ENCODE measurements at places on chromosomes 16 and 17.

DNA sequence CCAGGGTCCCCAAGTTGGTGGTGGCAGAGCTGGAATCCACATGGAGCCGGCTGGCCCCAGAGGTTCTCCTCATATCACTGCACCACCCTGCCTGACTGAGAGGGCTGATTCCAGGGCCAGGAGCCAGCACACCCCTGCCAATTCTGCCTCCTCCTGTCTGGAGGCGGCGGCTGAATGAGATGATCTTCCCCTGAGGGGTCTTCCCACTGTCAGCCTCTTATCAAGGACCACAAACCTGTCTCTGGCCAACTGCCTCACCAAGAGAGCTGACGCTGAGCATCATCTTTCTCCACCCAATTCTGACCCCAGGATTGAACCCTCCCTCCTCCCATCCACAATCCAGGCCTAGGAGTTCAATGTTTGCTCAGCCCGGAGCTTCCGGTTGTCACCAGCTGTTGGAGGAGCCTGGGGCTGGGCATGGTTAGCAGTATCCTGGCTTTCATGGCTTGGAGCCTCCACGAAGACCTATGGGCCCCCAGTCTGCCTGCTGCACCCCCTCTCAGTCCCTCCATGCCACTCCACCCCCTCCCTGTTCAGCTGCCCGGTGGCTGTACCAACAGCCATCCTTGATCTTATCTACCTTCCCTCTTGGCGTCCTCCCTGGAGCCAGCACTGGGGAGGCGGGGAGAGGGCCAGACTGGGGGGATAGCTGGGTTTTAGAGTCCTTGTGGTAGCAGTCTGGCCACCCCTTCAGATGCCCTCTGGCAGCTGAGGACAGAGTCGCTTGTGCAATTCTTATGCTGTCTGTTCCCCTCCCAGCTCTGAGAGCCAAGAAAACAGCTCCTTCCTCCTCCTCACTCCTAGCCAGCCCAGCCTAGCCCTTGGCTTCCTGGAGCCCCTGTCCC, 25.6 kb downstream of the ABCC3 start:
- DNase-seq, result no peak

- DNase-seq, result no peak
Observed at GRCh38 chr17:27862004-27862403, 31.2 kb downstream of the LYRM9 start.

GRCh38 chr16:82633964-82634600, 7.3 kb downstream of the CDH13 start:
- no peak for DNase-seq

GRCh38 chr16:88764913-88765349, 20.1 kb downstream of the PIEZO1 start:
- no peak for DNase-seq

DNA sequence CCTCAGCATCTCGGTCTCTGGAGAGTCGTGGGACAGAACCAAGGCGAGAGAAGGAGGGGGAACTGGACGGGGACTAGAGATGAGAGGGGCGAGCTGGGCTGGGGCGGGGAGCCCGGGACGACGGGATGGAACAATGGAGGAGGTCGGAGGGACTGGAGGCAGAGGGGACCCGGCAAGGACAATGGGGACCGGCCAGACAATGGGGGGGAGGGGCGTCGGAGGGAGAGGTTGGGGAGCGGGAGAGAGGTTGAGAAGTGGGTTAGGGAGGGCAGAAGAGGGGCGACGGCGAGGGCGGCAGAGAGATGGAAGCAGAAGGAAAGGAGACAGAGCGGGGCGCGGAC, 719 bp downstream of the NGFR start:
- DNase-seq, result no peak

- no peak for DNase-seq
Observed at GRCh38 chr17:6574687-6575595, 18.6 kb upstream of the PITPNM3 start.

DNA sequence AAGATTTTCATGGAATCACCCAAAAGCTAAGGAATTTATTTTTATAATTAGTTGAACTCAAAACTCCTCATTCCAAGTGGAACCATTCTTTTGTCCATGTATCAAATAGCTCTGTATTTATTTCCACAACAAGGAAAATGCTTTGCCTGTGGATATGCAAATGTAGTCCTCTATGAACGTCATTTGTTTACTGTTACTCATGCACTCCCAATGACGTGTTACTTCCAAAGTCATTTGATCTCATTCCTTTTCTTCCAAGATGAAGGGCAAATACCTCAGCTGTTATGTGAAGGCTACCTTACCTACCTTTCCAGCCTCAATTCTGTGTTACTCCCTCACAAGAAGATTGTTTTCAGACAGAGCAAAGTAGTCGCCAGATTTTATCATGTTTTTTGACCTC, 83.7 kb downstream of the ITFG1 start:
- no peak for DNase-seq

DNA sequence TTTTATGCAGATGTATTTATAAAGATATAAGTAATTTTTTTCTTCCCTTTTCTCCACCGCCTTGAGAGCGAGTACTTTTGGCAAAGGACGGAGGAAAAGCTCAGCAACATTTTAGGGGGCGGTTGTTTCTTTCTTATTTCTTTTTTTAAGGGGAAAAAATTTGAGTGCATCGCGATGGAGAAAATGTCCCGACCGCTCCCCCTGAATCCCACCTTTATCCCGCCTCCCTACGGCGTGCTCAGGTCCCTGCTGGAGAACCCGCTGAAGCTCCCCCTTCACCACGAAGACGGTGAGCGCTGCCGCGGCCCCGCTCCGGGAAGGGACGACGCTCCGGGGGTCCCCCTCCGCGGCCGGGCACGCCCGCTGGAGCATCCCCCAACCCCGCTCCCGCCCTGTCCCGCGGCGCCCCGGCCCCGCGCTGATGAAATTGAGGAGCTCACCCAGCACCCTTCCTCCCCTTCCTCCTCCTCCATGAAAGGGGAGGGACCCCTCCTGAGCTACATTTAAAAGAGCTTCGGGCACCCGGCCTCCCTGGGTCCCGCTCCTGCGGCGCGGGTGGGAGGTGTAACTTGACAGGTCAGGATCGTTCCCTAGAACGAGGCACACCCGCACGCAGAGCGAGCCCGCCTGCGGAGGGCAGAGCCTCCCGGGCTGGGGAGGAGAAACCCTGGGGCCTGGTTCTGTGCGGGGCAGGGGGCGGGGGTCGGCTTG, 706 bp downstream of the HLF start:
- no peak for DNase-seq

GRCh38 chr17:52128721-52129120, 29.8 kb downstream of the CA10 start:
- no peak for DNase-seq

GRCh38 chr17:65130832-65131231, 6.3 kb upstream of the RGS9 start:
- no peak for DNase-seq

GRCh38 chr17:45700171-45701090, 83.7 kb upstream of the CRHR1 start:
- no peak for DNase-seq

- no peak for DNase-seq
Observed at GRCh38 chr16:7470344-7470743, 137.7 kb downstream of the RBFOX1 start.

DNA sequence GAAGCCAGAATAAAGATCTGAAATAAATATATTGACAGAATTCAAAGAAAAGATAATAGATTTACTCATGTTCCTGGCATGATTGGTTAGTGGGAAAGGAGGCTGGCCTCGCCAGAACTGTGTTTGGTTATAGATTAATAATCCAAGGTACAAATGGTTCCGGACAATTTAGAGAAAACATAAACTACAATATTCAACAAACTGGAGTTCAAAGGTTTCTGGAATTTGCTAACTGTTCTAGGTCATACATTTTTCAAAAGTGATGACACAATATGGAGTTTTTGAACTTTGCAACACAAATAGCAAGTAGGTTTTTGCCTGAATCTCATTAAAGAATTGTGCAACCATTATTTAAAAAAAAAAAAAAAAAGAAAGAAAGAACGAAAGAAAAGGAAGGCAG, 251.7 kb upstream of the SALL1 start:
- DNase-seq, result no peak

DNA sequence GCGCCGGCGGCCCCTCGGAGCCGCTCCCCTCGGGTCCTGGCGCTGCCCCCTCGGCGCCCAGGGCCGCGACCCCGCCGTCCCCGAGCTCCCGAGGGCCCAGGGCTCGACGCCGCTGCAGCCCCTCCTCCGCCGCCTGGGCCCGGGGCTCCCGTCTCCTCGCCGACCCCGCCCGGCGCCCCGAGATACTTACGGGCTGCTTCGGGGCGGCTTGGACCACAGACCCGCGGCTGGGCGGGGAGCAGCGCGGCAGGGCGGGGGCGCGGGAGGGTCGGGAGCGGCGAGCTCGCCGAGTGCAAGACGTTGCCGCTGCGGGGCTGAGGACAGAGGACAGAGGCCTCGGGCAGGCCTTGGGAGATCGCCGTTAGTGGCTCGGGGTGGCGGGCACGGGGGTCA, 290 bp downstream of the TOB1 start:
- no peak for DNase-seq

DNA sequence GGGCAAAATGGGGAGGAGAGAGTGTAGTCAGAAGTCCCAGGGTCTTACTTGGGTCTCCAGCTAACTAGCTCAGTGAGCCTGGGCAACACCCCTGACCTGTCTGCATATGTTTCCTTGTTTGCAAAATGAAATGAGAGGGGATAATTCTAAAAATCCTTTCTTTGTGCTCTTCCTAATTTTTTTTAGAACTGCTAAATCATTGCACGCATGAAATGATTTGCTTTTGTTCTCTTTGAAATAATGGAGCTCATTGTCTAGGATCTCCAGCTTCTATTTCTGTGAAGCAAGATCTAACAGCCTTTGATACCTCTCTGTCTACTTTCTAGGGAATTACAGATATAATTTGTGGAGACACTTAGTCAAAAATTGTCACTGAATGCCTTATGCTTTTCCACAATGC, 181.3 kb downstream of the CDH13 start:
- no peak for DNase-seq

DNA sequence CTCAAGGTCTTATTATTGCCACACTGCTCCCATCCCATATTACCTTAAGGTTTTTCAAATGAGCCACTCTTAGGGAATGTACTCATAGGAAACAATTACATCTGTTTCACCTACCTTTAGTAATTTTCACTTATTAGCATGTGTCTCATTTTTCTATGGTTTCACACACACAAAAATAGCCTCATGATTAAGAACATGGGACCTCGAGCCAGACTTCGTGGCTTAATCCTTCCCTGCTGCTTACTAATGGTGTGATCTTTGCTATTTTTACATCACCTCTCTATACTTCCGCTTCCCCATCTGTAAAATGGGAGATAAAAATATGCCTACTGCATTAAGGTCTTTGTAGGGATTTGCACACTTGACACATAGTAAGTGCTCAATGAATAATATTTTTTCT, 38.5 kb downstream of the OTOA start:
- no peak for DNase-seq

- DNase-seq, result no peak
Observed at GRCh38 chr17:3512505-3513171, 36.8 kb downstream of the ASPA start.

DNA sequence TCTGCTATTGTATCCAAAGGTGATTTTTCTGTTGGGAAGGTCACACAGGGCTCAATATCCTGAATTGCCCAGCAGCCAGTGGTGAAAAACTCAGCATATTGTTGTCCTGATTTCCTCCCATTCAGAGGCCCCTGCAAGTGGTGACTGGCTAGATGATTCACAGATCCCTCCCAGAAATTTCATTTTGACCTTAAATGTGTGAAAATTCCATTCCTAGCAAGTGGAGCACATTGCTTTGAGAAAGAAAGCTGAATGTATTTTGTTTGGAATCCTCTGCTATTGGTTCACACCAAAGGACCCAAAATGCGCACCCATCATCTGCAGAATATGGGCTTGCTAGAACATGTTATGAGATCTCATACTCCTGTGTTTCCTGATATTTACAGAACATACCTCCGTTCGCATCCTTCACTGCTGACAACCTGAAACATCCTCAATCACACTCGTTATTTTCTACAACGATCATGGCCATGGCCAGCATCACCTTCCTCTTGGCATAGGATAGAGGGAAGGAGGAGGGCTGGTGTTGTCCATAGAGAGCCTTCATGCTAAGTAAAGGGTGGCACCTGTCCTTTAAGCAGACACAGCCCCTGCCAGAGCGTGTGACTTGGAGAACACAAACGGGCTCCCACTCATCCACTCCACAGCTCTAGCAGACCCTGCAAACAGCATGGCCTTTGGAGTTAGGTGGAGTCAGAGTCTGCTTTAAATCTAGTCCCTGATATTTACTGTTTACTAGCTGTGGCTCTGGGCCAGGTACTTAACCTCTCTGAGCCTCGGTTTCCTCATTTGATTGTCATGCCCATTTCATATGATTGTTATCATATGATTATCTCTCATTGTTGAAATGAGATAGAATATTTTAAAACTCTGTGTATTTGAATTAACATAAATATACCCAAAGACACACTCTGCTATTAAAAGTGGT, 30.4 kb upstream of the NFAT5 start:
- no peak for DNase-seq

GRCh38 chr17:27443491-27443890, 12.8 kb upstream of the KSR1 start:
- no peak for DNase-seq

DNA sequence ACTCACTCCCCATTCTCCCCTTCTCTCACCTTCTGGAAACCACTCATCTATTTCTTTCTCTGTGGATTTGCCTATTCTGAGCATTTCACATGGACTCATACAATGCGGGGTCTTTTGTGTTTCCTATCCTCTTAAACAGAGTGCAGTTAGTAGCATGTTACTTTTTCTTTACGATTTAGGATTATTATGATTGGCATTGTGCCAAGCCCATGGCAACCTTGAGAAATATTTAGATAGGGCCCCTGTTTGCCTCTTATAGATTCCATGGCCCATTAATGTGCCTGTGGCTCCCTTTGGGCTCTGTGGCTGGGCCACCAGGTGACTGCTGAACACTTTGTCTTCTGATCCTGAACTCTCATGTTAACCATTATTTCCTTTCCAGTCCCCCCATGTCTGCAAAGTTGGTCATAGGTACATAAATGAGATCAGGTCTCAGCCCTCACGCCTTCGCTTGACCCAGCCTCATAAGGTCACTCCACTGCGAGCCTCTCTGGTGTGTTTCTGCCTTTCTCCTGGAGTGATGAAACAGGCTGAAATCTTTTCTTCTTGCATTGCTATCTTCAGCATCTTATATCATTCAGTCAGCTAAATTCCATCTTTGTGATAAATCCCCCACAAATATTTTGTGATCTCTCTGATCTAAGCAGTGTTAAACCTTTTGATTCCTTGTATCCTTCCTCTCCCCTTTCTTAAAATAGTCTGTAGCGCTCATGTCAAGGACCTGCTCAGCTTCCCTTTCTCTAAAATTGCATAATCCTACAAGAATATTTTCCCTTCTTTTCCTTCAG, 44.0 kb downstream of the MYH3 start:
- DNase-seq, result no peak

GRCh38 chr17:61000911-61001310, 323.3 kb downstream of the BCAS3 start:
- no peak for DNase-seq

DNA sequence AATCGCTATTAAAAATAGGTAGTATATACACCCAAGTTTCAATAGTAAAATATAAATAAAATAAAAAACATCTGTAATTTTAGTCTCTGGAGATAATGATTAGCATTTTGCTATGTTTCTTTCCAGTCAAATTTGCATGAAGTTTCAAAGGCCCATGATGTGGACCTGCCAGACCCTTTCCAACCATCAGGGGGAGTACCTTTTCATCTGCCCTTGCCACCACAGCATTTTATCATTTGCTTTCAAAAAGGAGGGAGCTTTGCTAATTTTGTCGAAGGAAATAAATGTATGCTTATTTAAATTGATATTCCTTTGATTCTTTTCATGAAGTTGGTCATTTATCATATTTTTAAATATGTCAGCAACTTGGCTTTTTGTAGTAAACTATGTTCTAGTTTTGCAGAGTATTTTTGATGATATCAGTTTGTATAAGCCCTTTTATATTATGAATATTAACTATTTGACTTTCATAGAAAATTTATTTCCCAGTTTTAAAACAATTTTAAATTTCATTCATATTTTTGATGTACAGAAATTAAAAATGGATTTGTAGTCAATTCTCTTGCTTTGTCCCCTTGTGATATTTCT, 115.2 kb upstream of the NETO2 start:
- DNase-seq, result no peak
